ENCODE measurements at places on chromosomes 1 and 21.

GRCh38 chr1:66450043-66450514 is 83.9 kb upstream of the SGIP1 start:
- no peak for DNase-seq

DNA sequence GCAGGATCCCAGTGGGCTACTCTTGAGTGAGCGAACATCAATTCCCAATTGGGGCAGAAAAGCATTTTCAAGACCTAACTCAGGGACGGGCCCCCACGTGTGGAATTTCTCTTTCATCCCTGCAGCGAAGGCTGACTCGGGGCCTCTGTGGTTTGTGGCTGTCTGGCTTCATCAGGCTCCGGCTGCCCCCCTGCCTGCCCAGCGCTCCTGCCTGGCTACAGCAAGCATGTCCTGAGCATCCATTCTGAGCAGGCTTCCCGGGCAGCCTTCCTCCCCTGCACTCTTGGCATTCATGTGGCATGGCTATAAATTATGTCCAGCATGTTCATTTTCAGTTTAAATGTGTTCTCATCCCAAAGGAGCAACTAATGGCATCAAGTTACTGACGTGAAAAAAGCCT is 588.1 kb downstream of the KIF26B start:
- DNase-seq, result no peak

- no peak for DNase-seq
Observed at GRCh38 chr1:86828024-86828423, 85.9 kb downstream of the SELENOF start.

DNA sequence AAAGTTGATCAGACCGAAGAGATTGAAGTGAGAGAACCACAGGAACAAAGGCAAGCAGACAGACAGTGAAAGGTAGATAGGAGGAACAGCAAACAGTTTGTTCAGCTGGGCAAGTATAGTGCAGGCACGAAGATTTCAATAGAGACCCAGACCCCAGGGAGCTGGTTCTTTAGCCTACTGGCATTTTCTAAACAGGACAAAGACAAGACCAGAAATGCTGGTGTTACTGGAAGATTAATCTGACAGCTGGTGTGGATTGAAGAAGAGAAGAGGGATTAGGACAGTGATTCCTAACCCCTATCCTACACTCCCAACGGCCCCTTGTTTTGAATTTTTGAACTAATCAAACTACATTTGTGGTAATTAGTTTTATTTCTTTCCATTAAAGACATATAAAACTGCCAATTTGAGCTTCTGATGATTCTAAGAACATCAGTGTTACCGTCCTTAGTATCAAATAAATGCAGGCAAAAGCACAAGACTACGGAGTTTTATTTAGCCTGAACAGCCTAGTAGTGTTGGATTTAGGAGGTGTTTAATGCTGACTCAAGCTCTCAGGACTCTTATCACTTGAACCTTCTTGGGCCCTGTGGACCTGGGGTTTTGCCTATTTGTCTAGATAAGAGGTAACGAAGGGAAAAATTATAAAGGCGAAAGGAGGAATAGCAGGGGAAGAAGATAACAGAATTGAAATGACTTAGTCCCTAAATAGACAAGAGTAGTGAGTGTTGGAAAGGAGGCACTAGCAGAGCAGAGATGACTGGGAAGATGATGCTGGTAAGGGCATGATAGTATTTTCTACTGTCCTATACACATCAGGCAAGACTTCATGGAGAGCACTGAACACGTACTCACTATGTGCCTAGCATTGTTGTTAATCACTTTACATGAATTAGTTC is 2.0 kb downstream of the NPL start:
- no peak for DNase-seq

GRCh38 chr1:185679220-185679619 is 55.0 kb upstream of the HMCN1 start:
- no peak for DNase-seq

- DNase-seq, result no peak
Observed at GRCh38 chr1:217040711-217041455, 317.7 kb upstream of the ESRRG start.

DNA sequence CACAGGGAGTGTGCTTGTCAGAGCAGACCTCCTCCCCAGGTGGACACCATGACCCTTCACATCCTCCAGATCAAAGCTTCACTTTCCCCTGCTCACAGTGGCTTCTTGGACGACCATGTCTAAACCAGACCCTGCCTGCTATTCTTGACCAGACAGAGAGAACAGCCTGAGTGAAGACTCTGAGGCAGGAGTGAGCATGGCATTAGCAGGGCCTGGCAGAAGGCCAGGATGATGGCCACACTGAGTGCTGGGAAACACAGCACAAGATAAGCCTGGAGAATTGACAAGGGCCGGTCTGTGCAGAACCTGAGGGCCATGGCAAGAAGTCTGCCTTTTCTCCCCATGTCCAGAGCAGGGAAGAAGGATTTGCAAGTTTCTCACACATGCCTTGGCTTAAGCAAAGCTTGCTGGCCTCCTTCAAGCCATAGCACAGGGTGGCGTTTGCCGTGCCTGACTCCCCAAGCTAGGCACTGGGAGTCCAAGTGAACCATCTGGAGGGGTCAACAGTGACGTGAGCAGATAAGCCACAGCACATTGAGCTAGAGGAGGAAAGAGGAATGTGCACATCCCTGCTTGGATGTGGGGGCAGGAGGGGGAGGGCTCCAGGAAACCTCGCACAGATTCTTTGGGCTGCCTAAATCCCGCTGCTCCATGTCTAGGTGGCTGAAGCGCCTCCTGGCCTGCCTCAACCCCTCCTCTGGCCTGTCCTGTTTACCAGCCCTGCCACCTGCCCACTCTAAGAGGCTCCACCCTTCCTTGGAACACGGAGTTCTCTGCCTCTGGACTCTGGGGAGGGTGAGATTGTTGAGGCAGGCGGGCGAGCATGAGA is 87.1 kb downstream of the CD58 start:
- no peak for DNase-seq

- DNase-seq, result no peak
Observed at GRCh38 chr1:4462831-4463484, 191.5 kb upstream of the AJAP1 start.

GRCh38 chr21:45502600-45502999 is 39.6 kb downstream of the SLC19A1 start:
- DNase-seq, result no peak

- DNase-seq, result no peak
Observed at GRCh38 chr21:20151741-20152140, 846.5 kb upstream of the NCAM2 start.

DNA sequence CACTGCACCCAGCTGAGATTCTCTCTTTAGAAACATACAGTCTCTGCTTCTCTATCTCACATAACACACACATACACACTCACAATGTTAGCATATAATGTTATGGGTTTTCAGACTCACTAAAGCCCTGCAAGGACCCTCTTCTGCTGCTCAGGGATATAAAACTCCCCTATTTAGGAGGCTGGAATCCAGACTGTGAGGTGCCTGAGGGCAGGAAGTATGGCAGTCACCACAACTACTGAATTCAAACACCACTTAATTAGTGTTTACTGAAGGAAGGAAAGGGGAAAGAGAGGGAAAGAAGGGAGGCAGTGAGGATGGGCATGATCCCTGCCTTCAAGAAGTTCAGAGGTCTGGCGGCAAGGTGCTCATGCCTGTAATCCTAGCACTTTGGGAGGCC is 7.8 kb upstream of the CDK18 start:
- DNase-seq, result no peak

DNA sequence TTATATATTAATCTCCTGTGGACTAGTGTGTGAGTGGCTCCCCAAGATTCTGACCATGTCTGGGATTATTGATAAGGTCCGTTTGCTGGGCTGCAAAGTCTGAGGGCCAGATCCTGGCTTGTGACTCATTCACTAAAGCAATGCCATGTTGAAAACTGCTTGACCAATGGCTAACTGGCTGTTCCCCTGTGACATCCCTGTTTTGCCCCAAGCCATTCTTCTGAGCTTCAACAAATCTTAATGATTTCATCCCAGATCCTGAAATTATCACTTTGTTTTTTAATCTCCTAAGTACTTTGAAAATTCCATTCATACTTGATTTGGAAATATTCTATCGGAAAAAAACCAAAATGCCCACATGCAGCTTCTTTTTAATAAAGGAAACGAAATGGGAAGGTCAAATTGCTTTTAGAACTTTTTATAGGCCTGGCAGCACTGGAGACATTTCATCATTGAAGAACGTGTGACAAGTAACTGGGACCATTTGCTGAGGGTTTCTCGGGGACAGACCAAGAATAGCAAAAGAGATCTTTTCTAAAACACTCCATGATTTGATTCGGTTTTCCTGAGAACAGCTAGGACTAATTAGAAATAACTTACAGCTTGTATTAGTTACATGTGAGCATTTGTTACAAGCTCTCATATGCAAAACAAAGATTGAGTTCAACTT is 121.3 kb downstream of the TGFB2 start:
- DNase-seq, result no peak

DNA sequence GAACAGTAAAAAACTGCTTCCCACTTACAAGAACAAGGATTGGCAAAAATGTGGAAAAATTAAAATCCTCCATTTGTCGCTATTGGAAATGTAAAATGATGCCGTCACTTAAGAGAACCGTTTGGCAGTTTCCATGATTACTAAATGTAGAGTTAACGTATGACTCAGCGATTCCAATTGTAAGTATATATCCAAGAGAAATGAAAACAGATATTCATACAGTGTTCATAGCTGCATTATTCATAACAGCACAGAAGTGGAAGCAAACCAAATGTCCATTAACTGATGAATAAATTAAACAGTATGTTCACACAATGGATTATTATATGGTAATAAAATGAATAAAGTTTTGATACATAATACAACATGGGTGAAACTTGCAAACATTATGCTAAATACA is 971.0 kb downstream of the AMY1C start:
- no peak for DNase-seq

- peak; percentile 63 for DNase-seq
Observed at GRCh38 chr1:56551691-56552090, 27.7 kb downstream of the PLPP3 start.

DNA sequence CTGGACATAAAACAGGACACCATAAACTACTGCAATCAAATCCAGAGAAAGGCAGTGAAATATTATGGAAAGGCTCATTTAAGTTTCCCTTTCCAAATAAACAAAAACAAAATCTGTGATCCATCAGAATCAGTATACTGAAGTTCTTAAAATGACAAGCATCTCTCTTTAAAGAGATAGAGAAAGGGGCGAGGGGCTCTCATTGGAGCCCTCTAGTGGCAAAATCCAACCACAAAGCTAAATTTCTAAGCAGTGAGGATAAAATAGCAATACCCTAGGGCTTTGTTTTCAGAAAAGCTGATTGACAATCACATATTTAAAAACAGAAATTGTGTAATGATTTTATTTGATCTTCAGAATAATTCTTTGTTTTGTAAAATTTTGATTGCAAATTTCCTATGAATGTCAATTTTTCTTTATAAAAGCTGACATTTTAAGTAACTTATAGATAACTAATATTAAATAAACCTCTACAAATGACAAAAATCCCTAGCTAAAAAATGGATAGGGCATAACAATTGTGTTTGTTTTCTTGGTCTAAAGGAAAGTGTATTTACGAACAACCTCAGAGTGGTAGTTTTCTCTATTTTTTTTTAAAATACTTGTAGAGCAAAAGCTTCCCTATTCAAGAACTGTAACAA is 138.2 kb downstream of the COL24A1 start:
- DNase-seq, result no peak

DNA sequence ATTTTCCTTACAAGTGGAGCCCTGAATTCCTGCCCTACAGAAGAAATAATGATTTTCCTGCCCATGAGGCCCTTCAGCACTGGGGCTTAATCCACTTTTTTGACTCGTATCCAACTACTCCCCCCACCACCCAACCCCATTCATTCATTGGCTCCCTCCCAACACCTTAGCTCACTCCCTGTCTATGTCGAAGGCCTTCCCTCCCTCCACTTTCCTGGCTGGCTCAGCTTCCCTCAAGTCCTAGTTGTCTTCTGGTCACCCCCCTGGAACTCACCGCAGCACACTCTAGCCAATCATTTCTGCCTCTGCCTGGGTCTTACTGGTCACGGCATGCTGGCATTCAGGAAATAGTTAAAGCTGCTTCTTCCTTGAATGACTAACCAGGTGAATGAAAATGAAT is 118.9 kb downstream of the PGBD5 start:
- no peak for DNase-seq

DNA sequence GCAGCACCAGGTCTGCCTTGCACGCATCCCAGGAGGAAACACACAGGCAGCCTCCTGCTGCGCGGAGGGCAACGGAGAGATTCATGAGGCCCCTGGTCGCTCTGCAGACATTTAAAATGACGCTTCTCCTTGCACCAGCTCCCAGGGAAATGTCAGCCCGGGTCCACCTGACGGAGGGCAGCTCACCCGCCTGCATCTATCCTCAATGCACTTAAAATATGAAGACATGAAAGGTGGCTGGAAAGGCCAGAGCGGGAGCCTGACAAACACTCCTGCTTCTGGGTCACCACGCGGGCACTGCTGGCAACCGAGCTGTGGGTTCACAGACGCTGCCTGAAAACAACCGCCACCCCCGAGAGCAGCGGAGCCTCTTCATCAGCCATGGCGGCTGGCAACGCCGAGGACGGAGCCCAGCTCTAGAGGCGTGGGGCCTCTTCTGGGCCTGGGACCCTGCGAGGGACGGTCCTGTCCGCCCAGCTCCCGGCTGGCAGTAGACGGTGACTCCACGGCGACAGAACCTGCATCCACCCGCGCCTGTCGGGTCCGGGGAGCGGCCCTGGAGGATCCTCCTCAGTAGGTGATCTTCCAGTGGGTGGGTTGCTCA is 22.7 kb downstream of the POFUT2 start:
- no peak for DNase-seq

DNA sequence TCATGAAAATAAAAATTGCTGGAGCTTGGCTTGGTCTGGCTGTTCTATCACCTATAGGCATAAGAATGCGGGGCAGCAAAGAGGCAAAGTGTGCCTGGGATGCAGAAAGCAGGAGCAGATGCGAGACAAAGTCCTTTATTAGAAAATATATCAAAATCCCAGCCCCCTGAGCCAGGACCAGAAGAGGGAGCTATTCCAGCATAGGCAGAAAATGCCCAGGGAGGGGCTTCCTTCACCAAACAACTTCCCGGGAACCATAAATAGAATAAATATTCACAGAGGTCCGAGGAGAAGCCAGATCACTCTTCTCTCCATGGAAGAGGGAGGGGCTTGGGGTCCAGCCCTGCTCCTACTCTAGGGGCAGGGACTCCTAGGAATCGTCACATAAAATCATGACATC is 5.0 kb downstream of the PPOX start:
- no peak for DNase-seq

GRCh38 chr1:93608187-93609109 is 73.2 kb downstream of the BCAR3 start:
- DNase-seq, result no peak

GRCh38 chr1:9719978-9720722 is 68.6 kb downstream of the PIK3CD start:
- DNase-seq, result no peak

GRCh38 chr1:57188168-57188567 is 222.4 kb upstream of the C8B start:
- DNase-seq, result no peak

- DNase-seq, result no peak
Observed at GRCh38 chr1:207911856-207912760, 1.2 kb upstream of the CD34 start.

GRCh38 chr1:75672108-75672507 is 52.4 kb upstream of the ACADM start:
- no peak for DNase-seq

GRCh38 chr1:91552091-91552490 is 51.4 kb downstream of the CDC7 start:
- no peak for DNase-seq

- DNase-seq, result no peak
Observed at GRCh38 chr1:246587606-246588005, 21.4 kb downstream of the CNST start.

- DNase-seq, result no peak
Observed at GRCh38 chr21:39647476-39647875, 34.7 kb downstream of the B3GALT5 start.

Measured in amygdala (tissue), 56 donors.